HuH-7 (cell line): ENCODE measurements at places on chromosomes 3 and 15.

DNA sequence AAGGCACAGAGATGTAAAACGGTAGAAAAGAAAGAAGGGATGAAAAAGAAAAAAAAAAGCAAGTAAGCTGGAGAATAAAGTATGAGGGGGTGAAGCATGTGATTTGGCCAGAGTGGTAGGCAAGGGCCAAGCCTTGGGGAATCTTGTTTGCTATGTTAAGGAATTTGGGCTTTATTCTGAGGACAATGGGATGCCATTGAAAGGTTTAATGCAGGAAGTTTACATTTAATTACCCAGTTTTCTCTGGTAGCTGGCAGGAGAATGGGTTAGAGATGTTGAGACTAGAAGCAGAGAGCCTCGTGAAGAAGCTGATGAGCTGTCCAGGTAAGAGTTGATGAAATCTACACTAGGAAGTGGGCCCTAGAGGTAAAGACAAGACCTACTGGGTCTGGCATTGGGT, 455.9 kb downstream of the PDCD6IP start:
- no peak for DNase-seq

DNA sequence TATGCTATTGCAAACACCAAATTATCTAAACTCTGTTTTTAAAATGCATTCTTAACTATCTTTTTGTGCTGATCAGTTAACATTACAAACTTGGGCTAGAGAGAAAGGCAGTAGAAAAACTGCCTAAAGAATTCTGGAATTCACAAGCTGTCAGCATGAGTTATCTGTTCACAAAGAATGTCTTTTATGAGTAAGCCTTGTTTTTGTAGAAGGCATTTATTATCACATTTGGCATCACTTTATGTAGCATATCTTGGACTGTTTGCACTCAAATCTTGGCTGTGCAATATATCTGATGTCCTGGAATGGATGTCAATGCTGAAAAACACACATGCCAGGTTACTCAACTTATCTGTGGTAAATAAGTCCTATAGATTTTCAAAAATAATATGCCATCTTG, 15.5 kb upstream of the BCHE start:
- DNase-seq, result no peak

DNA sequence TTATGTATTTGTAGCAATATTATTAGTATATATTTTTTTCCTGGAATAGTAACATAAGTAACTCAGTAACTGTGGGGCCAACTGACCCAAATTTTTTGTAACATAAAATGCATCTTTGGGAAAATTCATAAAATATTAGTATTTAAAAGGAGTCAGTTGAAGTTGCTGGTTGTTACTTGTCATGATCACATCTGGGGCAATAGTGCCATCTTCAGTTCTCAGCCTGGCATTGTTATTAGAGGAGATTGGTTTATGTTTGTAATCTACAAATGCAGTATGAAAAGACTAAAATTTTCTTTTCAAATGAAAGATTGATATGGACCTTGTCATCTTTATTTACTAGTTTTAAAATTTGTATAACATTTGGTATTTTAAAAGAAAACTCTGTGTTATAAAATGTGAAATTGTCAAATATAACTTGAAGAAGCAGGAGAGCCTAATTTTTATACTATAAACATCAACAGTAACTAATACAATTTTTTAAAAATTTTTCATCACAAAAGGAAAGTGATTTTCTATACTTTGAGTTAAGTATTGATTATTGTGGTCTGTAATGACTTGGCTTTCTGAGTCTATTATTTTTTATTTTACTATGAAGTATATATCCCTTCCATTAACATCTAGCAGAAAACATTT, 38.8 kb upstream of the MLF1 start:
- peak; percentile 1 for DNase-seq

DNA sequence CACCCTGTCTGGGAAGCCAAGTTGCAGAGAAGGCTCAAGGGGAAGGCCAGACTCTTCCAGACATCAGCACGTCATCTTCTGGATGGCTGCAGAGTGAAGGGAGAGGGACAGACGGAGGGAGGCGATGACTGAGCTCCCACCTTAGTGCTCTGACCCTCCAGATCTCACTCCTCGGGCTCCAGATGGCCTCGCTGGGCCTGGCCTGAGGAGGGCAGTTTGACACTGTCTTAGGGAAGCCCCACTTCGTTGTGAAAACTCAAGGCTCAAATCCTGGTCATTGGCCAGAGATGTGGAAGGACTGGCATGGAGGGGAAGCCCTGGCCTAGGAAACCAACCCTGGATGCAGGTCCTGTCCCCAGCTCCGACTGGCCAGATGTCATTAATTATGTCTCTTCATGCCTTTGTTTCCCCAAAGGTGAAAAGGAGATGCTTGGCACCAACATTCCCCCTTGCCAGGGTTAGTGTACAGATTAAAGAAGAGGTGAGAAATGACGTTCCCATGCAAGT, 70.4 kb downstream of the ADCY5 start:
- DNase-seq, result no peak

DNA sequence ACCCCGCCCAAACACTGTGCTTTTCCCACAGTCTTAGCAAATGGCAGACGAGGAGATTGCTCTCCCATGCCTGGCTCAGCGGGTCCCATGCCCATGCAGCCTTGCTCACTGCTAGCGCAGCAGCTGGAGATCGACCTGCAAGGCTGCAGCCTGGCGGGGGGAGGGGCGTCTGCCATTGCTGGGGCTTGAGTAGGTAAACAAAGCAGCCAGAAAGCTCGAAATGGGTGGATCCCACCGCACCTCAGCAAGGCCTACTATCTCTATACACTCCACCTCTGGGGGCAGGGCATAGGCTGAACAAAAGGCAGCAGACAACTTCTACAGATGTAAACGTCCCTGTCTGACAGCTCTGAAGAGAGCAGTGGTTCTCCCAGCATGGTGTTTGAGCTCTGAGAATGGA, 27.2 kb upstream of the WDR5B start:
- DNase-seq, result no peak

DNA sequence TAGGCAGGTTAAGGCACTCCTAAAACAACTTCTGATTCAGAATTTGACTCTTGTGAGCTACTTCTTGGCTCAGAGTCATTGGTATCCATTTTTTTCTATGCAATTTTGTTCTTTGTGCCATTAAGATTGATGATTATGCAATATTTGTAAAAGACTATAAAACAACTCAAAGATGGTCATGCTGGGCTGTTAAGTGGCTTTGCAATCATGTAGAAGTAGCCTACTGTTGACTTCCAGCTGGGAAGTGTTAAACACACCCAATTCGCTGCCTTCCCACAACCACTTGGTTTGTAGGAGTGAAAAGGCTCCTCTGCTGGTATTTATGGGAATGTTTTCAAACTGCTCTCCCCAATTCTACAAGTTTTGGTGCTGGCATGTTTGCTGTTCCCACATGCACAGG, 74.7 kb upstream of the COL6A6 start:
- no peak for DNase-seq

- DNase-seq, result peak; percentile 57
These were observed 720 bp upstream of the TNIK start for GRCh38 chr3:171460725-171461524.

DNA sequence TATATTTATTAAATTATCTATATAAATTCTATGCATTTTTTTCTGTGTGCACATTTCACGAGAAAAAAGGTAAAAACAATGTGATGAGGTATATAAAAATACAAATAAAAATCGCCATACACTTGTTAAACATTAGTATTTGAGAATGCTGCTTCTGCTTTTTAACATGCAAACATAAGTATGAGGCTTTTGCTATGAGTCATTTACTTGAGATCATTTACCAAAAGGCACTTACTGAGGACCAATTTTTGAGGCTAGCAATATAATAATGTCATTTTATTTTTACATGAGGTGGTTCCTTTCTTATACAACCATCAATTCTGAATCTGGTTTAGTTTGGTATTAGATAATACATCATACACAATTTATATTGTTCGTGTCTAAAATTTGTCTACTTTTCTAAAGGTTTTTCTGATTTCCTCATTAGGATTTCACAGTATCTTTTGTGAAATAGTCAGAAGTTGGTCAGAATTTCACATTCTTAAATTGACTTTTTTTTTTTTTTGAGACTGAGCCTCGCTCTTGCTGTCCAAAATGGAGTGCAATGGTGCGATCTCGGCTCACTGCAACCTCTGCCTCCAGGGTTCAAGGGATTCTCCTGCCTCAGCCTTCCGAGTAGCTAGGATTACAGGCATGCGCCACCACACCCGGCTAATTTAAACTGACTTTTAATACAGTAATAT, 25.6 kb downstream of the DCUN1D1 start:
- no peak for DNase-seq

DNA sequence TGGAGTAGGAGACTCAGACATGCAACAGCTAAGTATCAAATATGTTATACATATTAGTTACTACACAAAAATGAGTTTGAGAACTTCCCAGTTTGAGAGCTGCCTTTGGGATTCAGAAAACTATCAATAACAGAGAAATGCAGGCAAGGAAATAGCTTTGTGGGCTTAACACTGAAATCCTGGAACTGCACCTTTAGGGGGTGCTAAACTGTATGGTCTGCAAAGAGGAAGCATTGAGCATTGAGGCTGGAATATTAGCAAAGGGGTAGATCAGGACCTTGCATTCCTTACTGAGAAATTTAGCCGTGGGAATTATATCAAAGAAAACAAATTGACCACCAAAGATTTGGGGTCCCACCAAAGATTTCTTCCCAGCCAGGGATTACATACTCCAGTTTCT, 580.0 kb downstream of the ZNF385D start:
- peak; percentile 39 for DNase-seq

DNA sequence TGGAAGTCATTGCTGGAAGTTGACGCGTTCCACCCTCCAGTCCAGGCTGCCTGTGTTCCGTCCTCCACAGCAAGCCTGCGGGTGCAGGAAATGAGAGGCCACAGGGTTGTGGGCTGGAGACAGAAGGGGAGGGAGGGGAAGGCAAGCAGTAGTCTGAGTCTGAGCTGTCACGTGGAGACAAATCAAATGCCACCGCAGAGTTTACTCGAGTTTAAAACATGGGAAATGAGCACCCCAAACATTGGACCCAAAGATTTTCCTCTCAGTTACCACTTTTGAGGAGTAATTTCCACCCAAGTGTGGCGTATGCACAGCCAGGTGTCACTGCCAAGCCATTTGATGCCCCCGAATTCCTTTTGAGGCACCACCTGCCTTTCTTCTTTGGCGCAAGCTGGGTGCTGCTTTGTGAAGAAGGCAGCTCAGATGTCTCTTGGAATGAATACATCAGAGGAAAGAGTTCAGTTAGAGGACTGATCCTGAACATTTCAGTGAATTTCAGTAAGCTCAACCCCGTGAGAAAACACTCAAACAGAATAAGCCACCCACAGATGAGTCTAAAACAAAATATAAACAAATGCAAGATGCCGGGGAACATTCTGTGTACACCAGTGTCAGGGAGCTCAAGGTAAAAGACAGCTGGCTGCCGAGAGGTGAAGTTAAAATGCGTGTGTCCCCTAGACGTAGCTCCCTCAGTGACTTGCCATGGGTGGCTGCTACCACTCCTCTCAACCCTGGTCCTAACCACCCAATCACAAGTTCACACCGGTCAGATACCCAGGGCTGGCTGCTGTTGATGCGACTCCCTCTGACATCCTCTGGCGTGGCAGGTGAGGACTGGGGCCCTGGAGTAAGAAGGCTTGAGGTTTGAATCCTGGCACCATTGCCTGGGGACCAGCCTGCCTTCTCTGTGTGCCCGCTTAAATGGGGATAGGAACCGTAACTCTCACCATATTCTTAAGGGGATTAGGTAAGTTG, 203.8 kb downstream of the UACA start:
- DNase-seq, result no peak

- DNase-seq, result no peak
These were observed 637.7 kb upstream of the UBE2E2 start for GRCh38 chr3:22565393-22565792.

- no peak for DNase-seq
These were observed 14.3 kb downstream of the SPG21 start for GRCh38 chr15:64975390-64975789.

GRCh38 chr3:157607826-157608405, 104.7 kb upstream of the VEPH1 start:
- no peak for DNase-seq
